ENCODE measurements at places on chromosomes 2 and 18. TPM values are rescaled to one million over a fixed set of nuclear protein-coding genes. Genes with fewer than 3 reads are reported as not detected.

DNA sequence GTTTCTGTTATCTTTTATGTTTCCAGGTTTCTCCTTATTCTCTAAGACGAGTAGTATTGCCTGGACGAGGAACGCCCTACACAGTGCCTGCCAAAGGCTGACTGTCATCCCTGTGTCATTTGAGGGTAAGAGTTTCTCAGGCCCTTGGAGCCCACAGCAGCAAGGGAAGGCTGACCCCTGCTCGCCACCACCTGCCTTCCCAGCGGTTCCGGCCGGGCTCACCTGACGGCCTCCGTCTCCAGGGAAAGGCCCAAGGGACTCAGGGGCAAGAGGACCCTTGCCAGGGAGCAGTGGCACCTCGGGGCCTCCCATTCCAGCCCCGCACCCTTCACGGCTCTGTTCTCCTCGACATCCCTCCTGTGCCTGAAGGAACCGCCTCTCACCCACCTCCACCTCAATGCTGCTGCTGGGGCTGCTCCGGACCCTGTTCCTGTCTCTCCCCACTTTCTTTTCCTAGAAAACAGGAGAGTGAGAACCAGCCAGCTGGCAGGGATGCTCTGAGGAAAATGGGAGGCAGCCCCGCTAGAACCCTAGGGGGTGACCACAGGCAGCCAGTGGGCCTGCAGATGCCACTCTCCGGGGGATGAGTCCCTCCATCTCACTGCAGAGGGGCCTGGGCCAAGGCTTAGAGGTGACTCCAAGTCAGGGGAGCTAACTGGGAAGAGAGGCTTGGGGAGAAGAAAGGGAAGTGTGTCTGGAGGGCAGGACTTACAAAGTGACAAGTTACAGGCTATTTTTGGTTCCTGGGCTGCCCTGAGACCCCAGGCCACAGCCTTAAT, 1.9 kb downstream of the LIMS2 start:
- peaks cover 69% of the 10 kb centered on the region for H3K27me3 ChIP-seq
- H3K27ac ChIP-seq: no peak overlapping the region
- DNase-seq: no peak
- H3K36me3 ChIP-seq: no peaks in the 10 kb centered on the region
- H3K4me3 ChIP-seq: peak overlapping the region; percentile 36

- no peak overlapping the region for H3K4me3 ChIP-seq
- peak; percentile 81 for DNase-seq
- no peaks in the 10 kb centered on the region for H3K4me1 ChIP-seq
- H3K36me3 ChIP-seq: no peaks in the 10 kb centered on the region
- H3K27me3 ChIP-seq: peaks cover 5% of the 10 kb centered on the region
Measured at GRCh38 chr2:152222975-152223637, 47.5 kb upstream of the STAM2 start.

DNA sequence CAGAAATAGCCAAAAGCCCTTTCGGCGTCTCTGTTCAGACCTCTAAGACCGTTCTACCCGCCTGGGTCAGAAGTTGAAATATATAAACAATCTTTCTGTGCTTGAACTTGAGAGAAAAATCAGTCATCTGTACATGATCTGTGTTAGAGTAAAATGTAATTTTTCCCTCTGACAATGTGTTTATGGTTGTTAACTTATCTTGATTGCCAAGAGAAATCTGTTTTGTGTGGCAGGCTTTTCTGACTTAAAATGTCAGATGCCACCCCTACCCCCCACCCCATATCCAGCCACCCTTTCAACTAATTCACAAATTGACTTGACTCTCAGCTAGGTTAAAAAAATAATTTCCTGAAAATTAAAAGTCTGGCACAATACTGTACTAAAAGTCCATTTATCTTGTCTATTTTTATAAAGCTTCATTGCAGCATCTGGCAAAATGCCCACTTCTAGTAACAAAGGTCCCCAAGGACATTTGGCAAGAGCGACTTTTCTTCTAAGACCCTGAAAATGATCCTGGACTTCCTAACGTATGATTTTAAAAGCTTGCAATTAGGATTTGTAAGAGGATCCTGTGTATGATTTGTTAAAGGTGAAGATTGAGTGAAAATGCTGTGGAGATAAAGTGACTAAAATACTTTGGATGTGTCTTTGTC, 304.2 kb downstream of the EPHA4 start:
- no peak for DNase-seq
- no peaks in the 10 kb centered on the region for H3K4me1 ChIP-seq
- H3K4me3 ChIP-seq: no peak overlapping the region
- no peaks in the 10 kb centered on the region for H3K36me3 ChIP-seq
- no peaks in the 10 kb centered on the region for H3K27me3 ChIP-seq

The AKAIN1 gene
- 0.12 TPM for polyA plus RNA-seq

GRCh38 chr2:132430895-132431294, 14.3 kb downstream of the GPR39 start:
- no peak for DNase-seq
- H3K4me1 ChIP-seq: peaks cover 4% of the 10 kb centered on the region
- no peak overlapping the region for H3K4me3 ChIP-seq
- H3K27ac ChIP-seq: no peak overlapping the region
- H3K36me3 ChIP-seq: peaks cover 4% of the 10 kb centered on the region

The C2orf15 gene
- polyA plus RNA-seq: 7.5 TPM

GRCh38 chr2:18792684-18793083, 203.3 kb upstream of the NT5C1B start:
- DNase-seq: no peak
- H3K4me3 ChIP-seq: no peak overlapping the region
- no peak overlapping the region for H3K27ac ChIP-seq
- H3K36me3 ChIP-seq: no peaks in the 10 kb centered on the region

- no peaks in the 10 kb centered on the region for H3K36me3 ChIP-seq
- H3K27me3 ChIP-seq: no peaks in the 10 kb centered on the region
- peak overlapping the region; percentile 90 for H3K27ac ChIP-seq
Measured at GRCh38 chr2:108271691-108272253, 16.9 kb upstream of the SULT1C2 start.

- no peak overlapping the region for H3K27ac ChIP-seq
- H3K4me1 ChIP-seq: no peaks in the 10 kb centered on the region
- no peak for DNase-seq
- no peaks in the 10 kb centered on the region for H3K27me3 ChIP-seq
- H3K36me3 ChIP-seq: peaks cover 71% of the 10 kb centered on the region
Measured at GRCh38 chr2:37211939-37212338, 15.6 kb downstream of the CEBPZOS start.

The MAL gene
- polyA plus RNA-seq: 0.30 TPM

The PIKFYVE gene
- polyA plus RNA-seq: 16.7 TPM

The ABHD3 gene
- 40.5 TPM for polyA plus RNA-seq

The SKA1 gene
- polyA plus RNA-seq: 4.3 TPM

DNA sequence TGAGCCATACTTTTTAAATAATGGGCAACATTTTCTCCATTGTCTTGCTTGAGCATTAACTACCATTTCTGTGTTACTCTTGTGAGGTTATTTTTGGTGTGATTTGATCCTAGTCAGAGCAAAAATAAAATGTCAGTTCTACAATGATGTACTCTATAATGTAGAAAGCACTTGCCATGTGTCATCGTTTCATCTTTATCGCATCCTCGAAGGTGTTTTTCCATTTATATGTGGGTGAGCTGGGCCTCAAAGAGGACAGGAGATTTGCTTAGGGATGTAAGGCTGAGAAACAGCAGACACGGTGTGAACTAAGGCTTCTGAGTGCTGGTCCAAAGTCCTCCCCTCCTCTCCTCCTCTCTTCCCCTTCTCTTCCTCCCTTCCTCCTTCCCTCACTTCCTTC, 199.8 kb downstream of the FAM210A start:
- DNase-seq: no peak
- H3K36me3 ChIP-seq: no peaks in the 10 kb centered on the region
- H3K4me1 ChIP-seq: no peaks in the 10 kb centered on the region
- no peaks in the 10 kb centered on the region for H3K27me3 ChIP-seq

GRCh38 chr2:48026865-48027264, 120.6 kb upstream of the FBXO11 start:
- H3K4me1 ChIP-seq: no peaks in the 10 kb centered on the region
- H3K27me3 ChIP-seq: peaks cover 5% of the 10 kb centered on the region
- H3K27ac ChIP-seq: no peak overlapping the region
- DNase-seq: no peak

DNA sequence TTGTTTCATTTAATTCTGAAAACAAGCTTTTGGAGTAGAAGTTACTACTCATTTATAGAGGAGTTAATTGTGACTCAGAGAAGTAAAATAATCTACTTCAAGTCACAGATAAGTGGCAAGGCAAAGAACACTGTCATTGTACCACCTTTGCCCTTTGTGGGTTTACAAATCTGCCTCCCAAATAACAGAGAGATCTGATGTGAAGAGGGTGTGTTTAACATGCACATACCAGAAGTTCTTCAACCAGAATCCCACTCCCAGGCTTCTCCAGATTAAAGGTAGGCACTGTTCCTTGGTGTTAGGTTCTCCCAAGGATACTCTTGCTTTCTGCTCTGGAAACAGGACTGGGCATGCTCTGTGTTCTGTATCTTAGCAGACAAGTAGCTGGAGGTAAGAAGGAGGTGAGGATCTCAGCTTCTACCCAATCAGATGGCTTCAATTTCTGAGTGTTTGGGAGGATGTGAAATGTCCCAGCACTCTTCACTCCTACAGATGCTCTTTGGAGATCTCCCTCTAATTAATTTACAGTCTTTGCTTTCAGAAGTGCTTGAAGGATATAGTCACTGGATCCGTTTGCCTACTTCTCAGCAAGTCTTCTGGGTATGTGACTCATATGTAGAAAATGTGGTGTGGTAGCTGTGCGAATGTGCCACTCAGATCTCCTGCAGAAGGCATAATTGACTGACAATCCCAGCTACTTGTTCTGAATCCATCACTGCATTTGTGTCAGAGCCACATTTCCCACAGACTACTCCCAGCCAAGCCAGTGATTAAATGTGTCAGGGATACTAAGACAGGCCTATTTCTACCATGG, 111.1 kb downstream of the KLHL14 start:
- H3K27ac ChIP-seq: no peak overlapping the region
- no peaks in the 10 kb centered on the region for H3K36me3 ChIP-seq
- H3K27me3 ChIP-seq: no peaks in the 10 kb centered on the region
- no peak for DNase-seq
